T-helper 9 cell (primary cell): ENCODE measurements at places on chromosomes 11 and 22.

DNA sequence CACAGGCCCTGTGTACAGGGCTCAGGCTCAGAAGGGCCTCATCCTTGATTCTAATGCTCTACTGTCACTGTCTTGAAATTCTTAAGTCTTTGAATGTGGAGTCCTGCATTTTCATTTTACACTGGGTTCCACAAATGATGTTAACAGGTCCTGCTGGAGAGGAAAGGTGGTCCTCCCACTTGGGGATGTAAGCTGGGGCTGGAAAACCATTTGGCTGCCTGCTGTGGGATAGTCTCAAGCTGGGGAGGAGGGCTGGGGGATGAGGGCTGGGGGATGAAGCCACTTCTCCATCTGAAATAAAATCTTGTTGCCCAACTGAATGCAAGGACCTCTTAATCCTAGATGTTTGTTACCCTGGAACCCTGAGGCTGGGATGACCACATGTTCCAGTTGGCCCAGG, 423.0 kb downstream of the TENM4 start:
- no peak for DNase-seq

DNA sequence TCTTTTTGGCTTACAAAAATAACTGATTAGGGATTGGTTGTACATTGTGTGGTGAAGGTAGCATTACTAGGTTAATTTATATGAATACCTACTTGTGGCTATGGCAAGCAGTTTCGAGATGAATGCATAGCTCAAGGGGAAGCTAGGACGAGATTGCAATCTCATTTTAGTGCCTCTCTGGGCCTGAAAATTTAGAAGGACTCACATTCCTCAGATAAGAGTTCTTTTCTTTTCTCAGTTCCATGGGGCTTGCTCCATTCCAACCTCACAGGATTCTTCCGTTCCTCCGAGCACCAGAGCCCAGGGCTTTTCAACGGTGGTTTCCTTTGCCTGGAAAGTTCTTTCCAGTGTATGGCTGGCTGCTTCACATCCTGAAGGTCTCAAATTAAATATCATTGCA, 82.1 kb downstream of the CECR2 start:
- no peak for DNase-seq

DNA sequence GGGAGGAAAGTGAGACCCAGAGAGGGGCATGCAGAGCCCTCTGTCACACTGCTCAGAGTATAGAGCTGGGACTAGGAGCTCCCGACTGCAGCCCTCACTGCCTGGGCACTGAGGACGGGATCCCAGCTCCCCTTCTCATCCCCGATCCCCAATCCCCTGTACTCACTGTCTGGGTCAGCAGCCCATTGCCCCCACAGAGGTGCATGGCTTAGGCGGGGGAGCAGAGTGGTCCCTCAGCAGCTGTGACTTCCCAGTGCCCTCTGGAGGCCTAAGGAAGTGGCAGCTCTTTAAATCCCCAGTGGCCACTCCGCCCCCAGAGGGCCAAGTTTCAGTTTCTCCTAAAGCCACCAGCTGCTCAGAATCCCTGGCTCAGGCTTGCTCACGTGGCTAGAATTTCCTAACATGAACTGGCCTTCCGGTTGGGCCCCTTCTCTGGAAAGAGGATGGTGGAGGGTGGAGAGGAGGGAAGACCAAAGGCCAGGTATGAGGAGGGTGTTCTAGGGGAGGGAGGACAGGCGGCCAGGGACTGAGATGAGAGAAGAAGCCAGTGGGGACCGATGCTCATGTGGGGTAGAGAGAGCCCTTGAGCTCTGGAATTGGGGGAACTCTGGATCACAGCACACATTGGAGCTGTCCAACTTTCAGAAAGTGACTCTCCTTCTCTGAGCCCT, at the start of gene BATF2:
Gene BATF2, minus strand, starts transcription at position 262 of the 671 bp plus-strand sequence. Its CDS starts 57 bp downstream, at position 205.
- no peak for DNase-seq

GRCh38 chr22:17228725-17229126, 9.5 kb upstream of the ADA2 start:
- DNase-seq = no peak

DNA sequence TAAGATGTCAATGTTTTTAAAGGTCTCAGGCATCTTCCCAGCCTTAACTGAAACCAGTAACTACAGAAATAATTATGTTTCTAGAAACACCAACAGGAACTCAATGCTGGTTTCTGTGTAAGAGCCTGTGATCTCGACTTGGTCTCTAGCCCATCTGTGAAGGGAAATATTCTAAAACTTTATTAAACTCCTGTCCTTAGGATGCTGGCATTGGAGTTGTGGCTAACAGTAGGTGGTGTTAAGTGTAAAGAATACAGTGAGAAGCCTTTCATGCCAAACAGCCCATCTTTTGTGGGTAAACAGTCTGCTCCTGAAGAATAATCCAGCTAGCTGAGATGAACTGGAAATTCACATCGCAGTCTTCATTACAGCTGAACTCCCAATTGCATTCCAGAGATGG, 133.2 kb downstream of the ADAMTS15 start:
- DNase-seq = no peak

- no peak for DNase-seq
Measured at GRCh38 chr11:119100994-119101758, 477 bp downstream of the DPAGT1 start.

- no peak for DNase-seq
Measured at GRCh38 chr22:32233091-32233490, 22.1 kb downstream of the SLC5A4 start.

- no peak for DNase-seq
Measured at GRCh38 chr11:83293457-83293774, 7.2 kb upstream of the CCDC90B start.

DNA sequence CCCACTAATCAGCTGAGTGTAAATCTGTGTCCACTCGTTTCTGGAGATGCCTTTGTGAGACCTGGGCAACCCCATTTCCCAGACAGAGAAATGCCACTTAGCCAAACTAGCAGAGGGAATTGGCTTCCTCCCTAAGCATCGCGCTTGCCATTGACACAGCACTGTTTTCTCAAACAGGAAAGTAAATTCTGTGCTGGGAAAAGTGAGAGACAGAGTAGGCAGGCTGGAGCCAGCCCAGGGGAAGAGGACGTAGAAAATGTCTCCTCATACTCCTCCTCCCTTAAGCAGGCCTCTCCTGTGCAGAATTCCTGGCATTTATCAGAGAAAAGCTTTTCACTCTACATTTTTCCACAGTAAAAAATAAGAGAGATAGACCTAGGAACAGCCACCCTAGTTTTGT, 99.1 kb upstream of the AMOTL1 start:
- no peak for DNase-seq

DNA sequence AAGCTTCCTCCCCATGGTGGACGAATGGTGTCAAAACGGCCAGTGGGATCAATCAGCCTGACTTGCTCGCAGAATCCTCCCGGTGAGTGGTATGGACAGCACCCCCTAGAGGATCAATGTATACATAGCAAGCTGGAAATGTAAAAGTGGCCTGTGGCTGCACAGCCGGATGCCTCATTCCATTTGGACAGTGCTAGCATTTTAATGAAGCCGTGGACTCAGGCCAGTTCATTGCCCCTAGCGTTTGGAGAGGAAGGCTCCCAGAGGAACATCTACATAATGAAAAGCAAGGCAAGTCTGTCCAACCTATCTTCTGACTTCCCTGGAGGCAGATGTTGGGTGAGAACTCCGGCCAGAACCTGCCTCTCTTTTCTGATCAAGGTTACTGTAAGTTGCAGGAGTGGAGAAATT, 942.3 kb downstream of the NTM start:
- DNase-seq = no peak

DNA sequence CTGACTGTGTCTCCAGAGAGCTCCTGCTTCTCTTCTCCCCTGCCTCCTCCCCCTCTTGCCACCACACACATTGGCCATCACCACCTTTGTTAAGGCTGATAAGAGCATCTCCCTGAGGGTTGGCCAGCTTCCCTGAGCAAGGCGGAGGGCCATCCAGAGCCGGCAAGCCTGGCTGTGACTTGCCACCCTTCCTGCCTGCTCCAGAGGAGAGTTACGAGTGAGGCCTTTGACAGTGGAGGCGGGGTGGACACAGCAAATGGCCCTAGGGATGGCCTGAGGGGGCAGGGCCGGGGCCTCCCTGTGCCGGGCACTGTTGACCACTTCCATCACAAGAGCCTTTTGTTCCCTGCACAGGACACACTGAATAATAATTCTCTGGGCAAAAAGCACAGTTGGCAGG, 5.4 kb downstream of the FREY1 start:
- no peak for DNase-seq

DNA sequence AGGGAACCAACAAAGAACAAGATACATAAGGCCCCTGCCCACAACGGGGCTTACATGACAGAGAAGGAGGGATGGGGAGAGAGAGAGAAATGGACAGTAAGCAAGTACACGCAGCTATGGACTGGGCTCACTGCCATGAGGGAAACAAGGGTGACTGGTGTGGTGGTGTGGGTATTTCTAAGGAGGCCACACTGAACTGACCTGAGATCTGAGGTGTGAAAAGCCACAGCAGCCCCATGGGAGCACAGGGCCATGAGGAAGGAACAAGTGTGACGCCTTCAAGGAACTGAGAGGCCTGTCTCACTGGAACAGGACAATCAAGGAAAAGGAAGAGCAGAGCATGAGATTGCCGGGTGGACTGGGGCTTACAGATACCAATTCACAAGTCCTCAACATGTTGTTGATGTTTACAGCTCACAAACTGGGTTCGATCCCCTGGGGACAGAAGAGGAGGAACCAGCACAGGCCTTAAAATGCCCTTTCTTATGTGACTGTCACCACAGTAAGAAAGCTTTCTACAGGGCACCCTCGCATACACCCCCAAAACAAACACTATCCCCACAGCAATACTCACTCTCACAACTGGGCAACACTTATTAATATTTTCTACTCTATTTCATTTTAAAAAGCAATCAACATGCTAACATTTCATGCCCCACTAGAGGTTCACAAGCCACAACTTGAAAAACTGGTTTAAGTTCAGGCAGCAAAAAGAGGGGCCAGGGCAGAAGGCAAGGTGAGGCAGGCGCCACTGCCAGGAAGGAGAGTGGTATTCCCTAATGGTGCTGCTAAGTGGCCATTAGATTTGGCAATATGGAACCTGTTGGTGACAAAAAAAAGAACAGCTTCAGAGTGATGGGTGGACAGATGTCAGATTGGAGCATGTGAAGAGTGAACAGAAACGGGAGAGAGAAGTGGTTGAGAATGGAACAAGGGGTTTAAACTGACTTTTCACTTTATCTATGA, 39.1 kb downstream of the TCIRG1 start:
- DNase-seq = no peak

- no peak for DNase-seq
Measured at GRCh38 chr11:27783701-27784355, 83.6 kb upstream of the BDNF start.

DNA sequence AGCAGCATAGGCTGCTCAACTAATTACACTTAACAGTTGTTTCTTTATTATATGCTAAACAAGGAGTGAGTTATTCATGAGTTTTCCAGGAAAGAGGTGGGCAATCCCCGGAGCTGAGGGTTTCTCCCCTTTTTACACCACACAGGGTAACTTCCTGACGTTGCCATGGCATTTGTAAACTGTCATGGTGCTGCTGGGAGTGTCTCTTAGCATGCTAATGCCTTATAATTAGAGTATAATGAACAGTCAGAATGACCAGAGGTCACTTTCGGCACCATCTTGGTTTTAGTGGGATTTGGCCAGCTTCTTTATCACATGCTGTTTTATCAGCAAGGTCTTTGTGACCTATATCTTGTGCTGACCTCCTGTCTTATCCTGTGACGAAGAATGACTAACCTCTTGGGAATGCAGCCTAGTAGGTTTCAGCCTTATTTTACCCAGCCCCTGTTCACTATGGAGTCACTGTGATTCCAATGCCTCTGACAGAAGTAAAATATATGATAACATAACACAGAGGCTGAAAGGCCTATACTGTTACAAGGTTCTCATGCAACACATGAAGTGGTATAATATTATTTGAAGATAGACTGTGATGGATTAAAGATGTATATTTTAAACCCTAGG, 41.3 kb upstream of the RDX start:
- DNase-seq = no peak

- no peak for DNase-seq
Measured at GRCh38 chr11:19110295-19110694, 6.7 kb upstream of the ZDHHC13 start.

GRCh38 chr22:37295213-37295886, 13.0 kb downstream of the CYTH4 start:
- DNase-seq = no peak

DNA sequence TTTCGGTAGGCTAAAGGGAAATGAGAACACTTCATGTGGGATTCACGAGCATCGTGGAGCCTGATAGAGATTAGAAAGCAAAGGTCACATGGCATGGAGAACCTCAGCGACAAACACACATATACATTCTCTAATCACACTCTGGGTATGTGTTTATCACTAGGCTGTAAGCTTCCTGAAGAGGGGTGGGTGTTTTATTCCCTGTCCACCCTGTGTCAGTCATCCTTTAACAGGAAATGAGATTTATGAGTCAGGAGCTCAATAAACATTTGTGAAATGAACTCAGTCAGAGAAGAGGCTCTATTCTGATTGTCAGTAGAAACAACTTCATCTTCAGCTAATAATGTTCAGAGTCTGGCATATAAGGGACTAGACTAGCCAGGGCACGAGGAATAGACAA, 71.7 kb upstream of the EIF3M start:
- no peak for DNase-seq

DNA sequence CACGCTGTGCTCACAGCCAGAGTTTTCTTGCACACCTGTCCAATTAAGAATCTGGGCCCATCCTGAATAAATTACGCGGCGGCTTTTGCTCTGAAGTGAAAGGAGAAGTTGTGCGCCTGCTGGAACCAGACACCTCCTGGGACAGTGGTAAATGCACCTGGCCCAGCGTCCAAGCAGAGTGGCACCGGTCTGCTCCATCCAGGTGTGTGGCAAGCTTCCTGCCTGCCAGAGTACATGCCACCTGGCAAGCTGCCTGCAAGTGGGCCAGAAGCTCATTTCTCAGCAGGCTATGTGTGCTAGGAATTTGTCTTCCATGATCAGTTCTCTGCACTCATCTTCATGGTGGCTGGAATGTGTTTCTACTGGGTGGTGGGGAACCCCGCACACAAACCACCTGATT, 660.6 kb downstream of the ETS1 start:
- DNase-seq = no peak

DNA sequence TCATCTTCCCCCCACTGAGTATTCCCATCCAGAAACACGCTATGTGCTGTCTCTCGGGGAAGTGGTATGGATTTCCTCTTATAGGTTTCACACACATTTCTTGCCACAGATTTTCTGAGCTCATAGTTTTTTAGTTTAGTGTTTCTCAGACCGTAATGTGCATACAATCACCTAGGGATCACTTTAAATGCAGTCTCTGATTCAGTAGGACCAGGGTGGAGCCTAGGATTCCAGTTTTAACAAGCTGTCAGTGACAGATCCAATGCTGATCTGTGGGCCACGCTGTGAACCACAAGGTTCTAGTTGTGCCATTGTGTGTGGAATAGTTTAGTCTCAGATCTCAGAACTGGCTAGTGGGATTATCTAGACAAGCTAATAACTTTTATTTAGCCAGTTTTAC, 23.7 kb upstream of the CXCR5 start:
- no peak for DNase-seq

- no peak for DNase-seq
Measured at GRCh38 chr22:25109878-25110595, 89.6 kb upstream of the CRYBB3 start.

DNA sequence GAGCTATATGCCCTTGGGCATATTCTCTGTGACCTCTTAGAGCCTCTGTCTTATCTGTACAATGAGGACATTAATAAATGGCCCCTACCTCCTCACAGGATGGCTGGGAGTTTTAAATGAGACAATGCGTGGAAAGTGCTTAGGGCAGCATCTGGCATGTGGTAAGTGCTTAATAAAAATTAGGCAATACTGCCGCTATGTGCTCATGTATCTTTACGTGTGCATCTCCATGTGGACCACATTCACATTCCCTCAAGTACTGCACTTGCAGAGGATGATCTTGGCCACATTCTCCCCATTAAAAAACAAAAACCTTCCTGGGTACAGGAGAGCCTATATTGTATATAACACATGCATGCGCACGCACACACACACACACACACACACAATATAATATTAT, 19.1 kb upstream of the BSX start:
- no peak for DNase-seq
